ENCODE measurements at places on chromosomes 1 and 21.

- no peak for DNase-seq
Measured at GRCh38 chr21:42161401-42161955, 57.5 kb upstream of the ABCG1 start.

GRCh38 chr1:60571811-60572210 is 498.2 kb upstream of the C1orf87 start:
- no peak for DNase-seq

- DNase-seq = no peak
Measured at GRCh38 chr1:10701145-10701544, 95.3 kb downstream of the CASZ1 start.

DNA sequence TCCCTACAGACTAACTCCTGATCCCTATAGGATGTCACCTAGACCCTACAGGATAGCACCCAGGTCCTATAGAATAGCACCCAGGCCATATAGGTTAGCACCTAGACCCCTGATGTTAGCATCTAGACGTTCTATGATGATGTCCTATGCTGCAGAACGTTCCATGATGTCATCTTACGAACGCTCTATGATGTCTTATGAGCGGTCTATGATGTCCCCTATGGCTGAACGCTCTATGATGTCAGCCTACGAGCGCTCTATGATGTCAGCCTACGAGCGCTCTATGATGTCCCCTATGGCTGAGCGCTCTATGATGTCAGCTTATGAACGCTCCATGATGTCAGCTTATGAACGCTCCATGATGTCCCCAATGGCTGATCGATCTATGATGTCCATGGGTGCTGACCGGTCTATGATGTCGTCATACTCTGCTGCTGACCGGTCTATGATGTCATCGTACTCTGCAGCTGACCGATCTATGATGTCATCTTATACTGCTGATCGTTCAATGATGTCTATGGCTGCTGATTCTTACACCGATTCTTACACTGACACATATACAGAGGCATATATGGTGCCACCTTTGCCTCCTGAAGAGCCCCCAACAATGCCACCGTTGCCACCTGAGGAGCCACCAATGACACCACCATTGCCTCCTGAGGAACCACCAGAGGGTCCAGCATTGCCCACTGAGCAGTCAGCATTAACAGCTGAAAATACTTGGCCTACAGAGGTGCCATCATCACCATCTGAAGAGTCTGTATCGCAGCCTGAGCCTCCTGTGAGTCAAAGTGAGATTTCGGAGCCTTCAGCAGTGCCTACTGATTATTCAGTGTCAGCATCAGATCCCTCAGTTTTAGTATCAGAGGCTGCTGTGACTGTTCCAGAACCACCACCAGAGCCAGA is 9.5 kb downstream of the SON start:
- no peak for DNase-seq

DNA sequence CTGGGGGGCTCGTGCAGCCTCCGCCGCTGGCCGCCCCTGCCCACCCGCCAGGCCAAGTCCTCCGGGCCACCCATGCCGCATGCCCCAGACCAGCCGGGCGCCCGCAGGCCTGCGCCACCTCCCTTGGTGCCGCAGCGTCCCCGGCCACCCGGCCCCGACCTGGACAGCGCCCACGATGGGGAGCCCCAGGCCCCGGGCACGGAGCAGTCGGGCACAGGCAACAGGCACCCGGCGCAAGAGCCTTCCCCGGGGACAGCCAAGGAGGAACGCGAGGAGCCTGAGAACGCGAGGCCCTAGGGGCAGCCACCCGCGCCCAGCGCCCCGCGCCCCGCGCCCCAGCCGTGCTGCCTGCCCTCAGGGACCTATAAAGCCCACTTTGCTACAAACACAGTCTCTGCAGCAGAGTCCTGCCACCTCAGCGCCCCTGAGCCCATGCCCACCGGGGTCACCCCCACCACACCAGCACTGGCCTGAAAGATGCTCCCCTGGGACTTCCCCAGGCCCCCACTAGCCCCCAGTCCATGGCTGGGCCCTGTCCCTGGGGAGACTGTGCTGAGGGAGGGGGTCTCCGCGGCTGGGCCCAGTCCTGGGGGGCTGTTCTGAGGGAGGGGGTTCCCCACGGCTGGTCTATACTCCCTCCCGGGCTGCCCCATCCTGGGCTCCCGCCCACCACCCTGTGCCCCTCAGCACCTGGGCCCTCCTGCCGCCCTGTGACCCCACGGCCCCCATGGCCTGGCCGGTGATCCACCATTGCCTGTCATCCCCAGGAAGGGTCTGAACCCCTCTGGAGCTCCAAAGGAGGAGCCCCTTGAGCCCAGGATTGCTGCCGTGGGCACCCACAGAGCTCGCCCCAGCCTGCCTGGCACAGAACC is 8.6 kb downstream of the TNFRSF18 start:
- no peak for DNase-seq

- no peak for DNase-seq
Measured at GRCh38 chr21:41187537-41188025, 19.6 kb downstream of the BACE2 start.

- no peak for DNase-seq
Measured at GRCh38 chr1:54649130-54649898, 7.7 kb downstream of the MROH7 start.

DNA sequence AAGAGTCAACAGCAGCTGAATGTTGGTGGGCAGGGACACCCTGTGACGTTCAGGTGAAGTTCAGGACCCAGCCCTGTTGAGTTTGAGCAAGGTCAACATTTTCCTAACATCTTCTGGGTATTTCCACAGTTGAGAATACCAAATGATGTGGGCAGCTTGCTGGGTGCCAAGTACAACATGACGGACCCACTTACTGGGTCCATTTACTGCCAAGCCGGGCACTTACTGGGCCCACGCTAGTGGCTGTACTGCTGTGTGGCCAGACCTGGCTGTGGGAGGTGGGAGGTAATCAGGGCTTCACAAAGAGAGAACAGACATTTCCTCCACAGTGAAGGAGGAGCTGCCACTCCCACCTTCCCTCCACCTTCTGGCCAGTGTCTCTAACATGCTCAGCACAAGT is 99.2 kb downstream of the PSMG1 start:
- DNase-seq = no peak

- DNase-seq = peak; percentile 12
Measured at GRCh38 chr1:108199201-108199691, 897 bp downstream of the SLC25A24 start.

GRCh38 chr1:227780101-227781044 is 35.1 kb upstream of the PRSS38 start:
- peak; percentile 41 for DNase-seq

DNA sequence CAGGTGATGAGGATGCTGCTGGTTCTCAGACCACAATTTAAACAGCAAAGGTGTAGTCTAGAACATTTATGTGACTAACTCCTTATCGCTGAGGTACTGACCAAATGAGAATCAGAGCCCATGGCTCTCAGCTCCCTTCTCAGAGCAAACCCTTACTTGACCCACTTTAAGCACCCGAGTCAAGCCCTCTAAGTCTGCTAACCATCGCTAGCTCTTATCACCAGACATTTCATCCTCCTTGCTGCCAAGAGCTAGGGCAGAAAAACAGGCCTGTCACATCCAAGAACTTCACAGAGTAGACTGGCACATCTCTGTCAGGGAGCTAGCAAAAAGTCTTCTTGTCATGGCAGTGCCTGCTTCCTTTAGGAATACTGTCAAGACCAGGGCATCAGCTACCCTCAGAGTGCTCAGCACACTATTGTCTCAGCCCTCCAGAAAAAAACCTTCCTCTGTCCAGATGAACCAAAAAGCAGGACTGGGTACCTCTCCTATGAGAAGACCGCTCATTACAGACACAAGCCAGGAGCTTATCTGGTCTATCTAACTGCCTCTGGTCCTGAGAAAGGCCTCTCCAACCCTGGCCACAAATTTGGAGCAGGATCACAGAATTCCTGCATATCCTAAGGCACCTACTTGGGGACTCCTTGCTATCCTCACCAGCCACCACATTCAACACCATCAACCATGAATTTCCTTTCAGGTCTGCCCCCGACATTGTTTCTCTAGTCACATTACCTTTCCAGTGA is 26.2 kb downstream of the ERI3 start:
- DNase-seq = no peak

DNA sequence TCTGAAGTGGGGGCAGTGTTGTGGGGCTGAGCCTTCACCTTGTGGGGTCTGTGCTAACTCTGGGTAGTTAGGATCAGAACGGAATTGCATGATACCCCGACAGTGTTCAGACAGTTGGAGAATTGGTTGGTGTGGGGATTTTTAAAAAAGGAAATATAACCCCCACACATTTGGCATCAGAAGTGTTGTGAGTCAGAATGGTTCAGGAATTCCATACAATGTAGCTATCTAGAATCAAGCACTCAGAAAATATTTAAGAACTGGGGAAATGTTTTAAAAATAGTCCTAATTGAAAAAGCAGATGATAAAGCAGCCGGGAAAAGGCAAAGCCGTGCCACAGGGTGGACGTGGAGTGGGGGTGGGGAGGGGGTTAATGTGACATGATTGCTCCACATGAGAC is 6.5 kb upstream of the S100A7 start:
- no peak for DNase-seq

DNA sequence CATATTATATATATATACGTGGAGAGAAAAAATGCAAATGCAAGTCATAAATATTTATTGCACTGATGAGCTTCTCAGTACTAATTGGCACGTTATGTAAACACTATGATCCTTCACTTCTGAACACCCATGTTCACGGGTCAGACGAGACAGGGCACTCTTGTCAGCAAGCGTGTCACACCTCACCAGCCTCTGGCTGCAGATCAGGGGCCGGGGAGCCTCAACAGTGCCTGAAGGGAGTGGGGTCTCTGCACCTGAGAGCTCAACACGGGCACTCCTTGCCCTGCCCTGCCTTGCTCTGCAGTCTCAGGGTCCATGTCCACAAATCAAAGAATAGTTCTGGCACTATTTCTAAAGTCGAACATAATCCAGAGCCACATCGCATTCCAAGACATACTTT is 409 bp upstream of the HIVEP3 start:
- no peak for DNase-seq

- DNase-seq = no peak
Measured at GRCh38 chr1:242425232-242425631, 99.3 kb downstream of the PLD5 start.

DNA sequence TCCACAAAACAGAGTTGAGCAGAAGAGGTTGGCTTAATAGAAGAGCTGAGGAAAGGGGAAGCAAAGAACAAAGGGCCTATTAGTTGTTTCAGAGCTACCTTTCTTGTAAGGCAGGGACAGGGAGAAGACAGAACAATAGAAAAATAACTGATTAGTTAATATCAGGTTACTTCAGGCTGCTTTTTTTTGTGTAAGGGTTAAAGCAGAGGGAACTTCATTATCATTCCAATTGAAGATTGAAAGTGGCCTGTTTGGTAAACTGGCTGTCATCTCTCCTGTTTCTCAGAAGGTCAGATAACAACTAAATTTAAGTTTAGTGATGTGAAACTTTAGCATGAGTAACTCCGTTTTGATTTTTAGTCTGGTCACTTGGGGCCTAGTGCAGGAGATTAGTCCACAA is 22.3 kb downstream of the CDC42 start:
- DNase-seq = no peak

DNA sequence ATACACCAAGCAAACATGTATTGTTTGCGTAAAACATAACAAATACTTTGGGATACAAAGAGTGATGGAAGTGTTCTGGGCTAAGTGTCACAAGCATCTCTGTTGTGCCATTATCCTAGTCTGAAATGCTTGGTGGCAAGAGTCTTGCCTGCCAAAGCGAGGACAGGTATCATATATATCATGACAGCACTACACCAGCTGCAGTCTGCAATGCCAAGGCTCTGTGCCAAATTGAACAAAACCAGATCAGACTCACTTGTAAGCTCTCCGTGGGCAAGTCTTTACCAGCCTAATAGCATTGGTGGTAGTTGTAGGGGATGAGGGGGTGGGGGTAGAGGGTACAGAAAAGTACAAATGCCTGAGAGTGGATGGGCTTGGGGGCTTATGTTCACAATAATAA is 119.2 kb downstream of the RWDD3 start:
- DNase-seq = peak; percentile 79

- no peak for DNase-seq
Measured at GRCh38 chr1:12501661-12502060, 116.3 kb downstream of the DHRS3 start.

GRCh38 chr1:47519971-47520370 is 82.1 kb downstream of the FOXD2 start:
- DNase-seq = no peak

DNA sequence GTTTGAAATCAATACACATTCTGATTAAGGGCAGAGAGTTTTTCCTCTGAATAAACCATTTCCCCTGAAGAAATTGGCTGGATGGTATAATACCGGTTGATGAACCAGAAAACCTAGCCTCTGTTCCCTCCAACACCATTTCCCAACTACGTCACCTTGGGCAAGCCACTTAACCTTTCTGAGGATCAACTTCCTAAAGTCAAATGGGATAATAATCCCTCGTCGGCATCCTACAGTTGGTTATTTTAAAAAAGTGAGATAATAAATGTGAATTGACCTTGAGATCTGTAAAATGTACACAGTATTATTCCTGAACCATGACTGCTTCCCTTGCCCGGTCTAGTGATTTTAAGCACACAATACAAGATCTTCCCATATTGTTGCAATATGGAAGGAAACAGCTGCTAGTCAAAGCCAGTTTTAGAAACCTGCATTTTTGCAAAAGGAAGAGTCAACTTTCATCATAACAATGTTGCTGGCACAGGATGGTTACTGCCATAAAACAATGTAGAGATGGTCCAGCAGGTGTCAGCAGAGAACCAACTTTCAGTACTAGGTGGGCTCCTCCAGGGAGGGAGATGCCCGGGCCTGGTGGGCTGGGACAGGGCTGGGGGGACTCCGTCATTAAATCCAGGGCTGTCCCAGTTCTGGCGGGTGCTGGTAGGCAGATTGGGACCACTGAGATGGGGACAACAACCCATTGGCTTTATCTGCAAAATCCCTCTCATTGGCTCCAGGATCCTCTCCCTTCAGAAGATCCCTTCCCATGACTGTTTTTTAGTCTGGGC is 5.2 kb upstream of the HLX start:
- DNase-seq = peak; percentile 75

DNA sequence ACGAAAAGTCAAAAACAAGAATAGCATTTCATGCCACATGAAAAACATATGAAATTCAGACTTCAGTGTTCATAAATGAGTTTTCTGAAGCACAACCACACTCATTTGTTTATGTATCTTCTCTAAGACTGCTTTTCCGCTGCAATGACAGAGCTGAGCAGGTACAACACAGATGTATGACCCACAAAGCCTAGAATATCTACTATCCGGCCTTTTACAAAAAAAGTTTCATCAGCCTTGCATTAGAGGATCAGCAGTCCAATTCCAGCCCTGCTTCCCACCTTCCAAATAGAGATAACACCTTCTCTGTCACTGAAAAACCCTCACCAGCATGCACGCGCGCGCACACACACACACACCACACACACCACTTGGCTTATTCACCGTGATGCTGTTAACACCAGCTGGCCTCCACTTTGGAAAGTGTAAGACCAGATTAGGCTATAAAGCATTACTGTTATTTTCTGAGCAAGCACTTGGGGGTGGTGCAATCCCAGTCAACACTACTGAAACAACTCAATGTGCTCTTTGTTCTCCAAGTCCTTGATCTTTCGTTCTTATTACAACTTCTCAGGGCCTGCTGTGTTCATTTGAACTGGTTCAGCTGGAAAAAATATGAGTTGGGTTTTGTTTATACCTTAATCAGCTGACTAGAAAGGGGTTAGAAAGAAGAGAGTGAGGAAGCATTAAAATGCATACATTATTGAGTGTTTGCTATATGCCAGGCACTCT is 90.0 kb downstream of the GLUL start:
- peak; percentile 73 for DNase-seq
